CD4-positive, alpha-beta T cell treated with Interleukin-6 for 4 hours (primary cell): ENCODE measurements at places on chromosomes 7 and 10.

GRCh38 chr7:44858161-44858560 is 10.3 kb upstream of the H2AZ2 start:
- DNase-seq = no peak

DNA sequence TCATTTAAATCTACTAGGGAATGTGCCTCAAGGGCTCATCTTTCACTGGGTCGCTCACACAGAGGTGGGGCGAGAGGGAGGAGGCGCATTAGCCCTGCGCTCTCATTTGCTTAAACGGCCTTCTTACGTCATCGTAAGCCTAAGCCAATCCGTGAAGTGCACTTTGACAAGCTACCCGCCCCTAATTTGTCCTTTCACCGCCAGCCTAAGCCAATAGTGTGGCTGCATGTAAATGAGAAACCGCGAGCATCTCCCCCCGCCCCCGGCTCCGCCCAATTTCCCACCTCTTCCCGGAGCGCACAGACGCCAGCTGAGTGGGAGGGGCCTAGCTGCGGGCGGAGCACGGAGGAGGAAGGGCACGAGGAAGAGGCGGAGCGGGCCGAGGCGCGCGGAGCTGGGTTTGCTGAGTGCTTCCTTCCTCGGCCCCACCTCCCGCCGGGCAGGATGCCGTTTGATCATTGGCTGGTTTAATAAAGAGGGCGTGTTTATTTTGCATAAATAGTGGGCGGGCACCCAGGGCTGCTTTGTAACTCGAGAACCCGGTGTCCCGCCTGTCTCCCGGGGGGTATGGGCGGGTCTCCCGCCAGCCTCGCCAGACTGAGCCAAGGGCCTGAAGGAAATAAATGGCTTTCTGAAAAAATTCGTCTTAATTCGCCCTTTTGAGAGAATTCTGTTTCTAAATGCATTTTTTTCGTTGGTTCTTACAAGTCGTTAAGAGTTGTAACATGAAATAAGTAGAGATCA is 289.6 kb upstream of the NFE2L3 start:
- peak; percentile 74 for DNase-seq

DNA sequence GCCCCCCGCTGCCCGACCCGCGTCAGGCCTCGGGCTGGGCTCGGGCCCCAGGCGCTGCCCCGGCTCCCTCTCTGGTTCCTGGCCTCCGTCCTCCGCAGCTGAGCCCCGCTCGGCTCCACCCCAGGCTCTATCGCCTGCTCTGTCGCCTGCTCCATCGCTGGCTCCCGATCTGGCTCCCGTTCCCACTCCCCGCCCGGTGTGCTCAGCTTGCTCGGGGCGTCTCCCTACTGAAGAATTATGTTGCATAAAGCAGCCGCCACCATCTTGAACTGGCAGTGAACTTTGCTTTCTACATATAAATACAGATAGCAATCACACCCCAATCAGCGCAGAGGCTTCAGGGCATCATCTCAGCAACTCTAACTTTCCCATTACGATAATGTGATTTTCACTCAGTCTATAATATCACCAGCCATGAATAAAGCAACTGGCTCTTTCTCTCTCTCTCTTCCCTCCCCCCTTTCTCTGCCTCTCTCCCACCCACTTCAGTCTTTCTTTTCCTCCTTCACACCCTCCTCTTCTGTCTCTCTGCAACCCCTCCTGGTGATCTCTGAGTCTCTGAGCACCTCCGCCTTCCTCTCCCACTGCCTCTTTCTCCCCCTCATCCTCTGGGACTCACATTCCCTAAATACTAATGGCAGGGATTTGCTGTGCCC is 43.3 kb upstream of the BTRC start:
- DNase-seq = no peak

DNA sequence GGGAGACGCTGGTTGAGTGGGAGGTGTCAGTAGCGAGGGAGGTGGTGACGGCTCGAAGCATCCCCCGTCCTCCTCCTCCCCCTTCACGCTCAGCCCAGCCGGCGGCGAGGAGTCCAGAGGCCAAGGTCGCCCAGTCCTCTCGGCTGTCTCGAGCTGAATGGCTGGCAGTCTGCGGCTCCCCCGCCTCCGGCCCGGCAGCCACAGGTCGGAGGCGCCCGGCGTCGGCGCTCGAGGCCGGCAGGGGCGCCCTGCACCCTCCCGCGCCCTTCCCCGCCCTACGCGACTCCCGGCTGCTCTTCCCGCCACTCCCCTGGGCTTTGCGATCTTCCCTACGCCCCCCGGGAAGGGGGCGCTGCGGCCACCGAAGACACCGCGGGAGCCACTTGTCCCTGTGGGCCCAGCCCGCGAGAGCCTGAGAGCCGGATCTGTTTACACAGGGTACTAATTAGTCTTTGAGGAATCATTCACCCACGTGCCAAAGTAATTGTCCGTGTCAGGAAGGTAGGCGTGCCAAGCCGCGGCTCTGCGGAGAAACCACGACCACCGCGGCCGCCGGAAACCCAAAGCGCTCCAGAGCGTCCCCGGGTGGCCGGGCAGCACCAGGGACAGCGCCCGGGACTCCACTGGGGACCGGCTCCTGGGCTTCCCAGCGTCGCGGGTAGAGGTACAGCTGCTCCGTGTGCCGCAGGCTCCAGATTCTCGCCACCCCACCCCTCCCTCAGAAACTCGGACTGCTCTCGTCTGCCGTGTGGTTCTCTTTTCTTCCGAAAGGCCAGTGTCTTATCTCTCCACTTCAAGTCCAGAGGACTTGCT is at the start of gene NXPH1:
NXPH1 (plus strand) TSS at position 133 of the 813 bp plus-strand sequence.
- DNase-seq = no peak

DNA sequence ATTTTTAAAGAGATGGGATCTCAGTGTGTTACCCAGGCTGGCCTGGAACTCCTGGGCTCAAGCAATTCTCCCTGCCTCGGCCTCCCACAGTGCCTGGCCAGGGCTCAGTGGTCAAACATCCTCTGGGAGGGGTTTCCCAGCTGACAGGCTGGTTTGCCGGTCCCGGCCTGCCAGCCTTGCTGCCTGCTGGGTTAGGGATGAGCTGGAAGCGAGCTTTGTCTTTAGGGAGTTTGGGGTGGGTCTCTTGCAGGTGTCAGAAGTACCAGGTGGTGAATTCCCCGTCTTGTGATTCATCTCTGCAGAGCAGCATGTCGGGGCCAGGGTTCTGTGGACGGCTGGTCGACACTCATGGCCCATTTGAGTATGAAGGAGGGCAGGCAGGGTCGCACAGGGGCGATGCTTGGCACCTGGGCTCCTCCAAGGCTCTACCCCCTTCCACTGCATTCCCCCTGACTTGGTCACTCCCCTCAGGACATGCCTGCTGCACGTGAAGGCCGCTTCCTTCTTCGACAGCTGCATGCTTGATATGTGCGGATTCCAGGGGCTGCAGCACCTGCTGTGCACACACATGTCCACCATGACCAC is 30.3 kb downstream of the ZAN start:
- no peak for DNase-seq

- no peak for DNase-seq
Measured at GRCh38 chr10:83897626-83898025, 241.7 kb upstream of the GHITM start.

DNA sequence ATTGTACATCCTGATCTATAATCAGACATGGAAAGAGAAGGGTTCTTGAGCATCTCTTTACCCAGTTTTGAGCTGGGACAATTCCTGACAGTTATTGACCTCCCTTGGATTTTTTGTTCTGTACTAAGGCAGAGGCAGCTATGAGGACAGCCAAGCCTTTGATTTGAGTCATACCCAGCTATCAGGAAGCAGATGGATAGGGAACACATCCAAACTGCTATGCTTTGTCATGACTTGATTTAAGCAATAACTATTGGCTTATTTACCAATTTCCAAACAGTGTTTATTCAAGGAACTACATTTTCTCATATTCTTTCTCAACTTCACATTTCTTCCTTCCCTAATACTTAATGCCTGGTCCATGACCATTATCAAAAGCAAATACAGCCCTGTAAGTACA is 396.4 kb upstream of the STEAP1 start:
- DNase-seq = no peak

DNA sequence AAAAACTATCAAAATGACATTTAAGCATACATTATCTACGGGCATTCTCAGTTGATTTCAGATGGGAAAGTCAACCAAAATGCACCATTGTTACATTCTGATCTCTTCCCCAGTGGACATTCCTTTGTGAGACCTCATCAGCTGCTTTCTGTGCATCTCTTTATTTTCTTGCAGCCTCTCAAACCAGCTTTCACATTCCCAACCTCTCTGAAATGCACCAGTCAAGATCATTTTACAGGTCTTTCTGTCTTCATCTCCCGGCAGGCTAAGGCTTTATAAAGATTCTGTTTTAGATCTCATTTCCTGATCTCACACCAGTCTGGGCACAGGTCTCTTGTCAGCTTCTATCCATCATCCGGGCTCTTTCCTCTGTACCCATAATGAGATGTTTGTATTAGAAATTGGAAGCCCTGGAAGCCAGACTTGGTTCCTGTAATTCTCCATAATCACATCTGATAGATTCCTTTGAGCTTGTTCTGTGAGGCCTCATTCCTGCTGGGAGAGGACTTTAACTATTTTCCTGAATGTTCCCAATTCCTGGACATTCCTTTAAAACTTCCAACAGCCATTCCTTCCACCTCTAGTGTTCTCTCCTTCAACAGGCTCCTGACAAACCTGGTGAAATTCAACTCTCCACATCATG is 44.3 kb upstream of the ARL4A start:
- DNase-seq = no peak

GRCh38 chr10:17023386-17024298 is 106.0 kb downstream of the CUBN start:
- peak; percentile 81 for DNase-seq

GRCh38 chr7:100963874-100964273 is 5.5 kb upstream of the MUC12 start:
- no peak for DNase-seq

DNA sequence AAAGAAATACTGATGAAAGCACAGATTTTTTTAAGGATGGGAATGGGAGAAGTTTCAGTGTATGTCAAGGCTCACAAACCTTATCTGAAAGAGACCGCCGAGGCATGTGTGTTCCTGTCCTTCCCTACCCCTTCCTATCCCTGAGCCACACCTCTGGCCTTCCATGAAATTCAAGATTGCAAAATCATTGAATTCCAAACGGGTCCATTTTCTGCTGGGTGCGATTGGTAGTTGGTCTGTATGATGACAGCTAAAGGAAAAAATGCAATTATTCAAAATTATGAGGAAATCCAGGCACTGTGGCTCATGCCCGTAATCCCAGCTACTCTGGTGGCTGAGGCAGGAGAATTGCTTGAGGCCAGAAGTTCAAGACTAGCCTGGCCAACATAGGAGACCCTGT is 170.1 kb downstream of the ARHGAP12 start:
- no peak for DNase-seq

DNA sequence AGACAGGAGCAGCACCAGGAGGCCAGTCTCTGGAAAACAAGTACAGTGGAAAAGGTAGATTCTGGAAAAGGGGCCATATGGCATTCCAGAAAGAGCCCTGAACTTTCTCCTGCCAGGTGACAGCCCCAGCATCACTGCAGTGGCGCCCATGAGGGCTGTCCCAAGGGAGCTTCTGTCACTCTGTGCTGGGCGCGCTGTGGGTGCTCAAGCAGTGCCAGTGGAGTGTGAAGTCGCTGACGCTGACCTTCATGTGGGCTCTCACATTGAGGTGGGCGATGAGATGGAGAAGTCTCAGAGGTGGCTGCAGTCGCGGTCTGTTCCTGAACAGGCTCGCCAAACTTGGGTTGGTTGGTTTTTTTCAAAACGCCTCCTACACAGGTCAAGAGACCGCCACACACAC is 38.2 kb downstream of the FKBP6 start:
- no peak for DNase-seq

DNA sequence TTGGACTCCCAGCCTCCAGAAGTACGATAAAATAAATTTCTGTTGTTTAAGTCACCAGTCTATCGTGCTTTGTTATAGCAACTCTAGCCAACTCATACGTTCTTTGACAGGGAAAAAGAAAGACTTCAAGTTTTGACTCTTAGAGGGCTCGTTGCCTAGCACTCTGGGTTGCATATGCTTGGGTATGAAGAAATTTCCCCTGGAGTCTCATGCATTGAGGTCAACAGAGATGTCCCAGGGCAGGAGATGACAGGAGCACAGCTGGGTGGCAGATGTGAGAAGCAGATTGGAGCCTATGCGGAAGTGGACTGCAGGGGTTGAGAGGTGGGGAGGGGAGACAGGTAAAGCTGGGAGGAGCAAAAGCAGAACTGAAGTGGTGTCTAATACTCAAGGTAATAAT is 63.3 kb upstream of the JAZF1 start:
- no peak for DNase-seq

DNA sequence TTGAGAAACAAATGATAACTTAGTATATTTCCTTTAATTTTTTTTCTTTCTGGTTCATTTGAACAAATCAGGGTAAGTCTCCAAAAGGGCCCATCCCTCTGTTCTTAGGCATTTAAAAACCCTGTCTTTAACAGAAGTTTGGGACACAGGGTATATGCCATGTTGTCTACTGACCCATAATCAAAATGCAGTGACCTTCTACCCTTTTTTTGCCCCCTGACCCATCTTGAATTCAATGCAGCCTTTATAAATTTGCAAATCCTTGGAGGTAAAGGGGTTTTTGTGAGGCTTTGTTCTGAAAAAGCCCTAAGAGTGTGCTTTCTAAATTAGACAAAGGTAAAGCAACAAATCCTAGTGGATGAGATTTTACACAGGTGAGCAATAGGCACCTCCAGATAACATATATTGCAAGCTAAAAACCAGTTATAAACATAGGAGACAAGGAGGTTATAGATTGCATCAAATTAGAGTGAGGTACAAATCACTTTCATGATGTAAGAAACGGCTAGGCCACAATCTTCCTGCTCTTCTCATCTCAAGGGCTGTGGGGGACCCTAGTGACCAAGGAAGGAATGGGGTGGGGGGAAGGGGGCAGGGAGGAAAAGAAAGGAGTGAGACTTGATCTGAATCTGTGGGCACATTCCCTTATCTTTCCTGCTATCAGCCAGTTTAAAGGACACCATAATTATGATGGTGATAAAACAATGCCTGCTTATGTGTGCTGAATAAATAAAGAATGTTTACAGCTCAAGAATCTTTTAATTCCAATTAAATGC is 2.7 kb downstream of the SKIDA1 start:
- no peak for DNase-seq

GRCh38 chr7:125127304-125127703 is 197.7 kb upstream of the POT1 start:
- DNase-seq = no peak

DNA sequence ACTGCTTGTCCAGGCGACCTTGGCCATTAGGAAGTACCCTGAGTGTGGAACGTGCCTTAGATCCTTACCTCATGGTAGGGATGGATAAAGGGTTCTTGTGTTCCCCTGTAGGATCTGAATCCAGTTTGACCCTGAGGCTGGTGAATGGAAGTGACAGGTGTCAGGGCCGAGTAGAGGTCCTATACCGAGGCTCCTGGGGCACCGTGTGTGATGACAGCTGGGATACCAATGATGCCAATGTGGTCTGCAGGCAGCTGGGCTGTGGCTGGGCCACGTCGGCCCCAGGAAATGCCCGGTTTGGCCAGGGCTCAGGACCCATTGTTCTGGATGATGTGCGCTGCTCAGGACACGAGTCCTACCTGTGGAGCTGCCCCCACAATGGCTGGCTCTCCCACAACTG is 31.6 kb downstream of the DMBT1 start:
- DNase-seq = no peak

DNA sequence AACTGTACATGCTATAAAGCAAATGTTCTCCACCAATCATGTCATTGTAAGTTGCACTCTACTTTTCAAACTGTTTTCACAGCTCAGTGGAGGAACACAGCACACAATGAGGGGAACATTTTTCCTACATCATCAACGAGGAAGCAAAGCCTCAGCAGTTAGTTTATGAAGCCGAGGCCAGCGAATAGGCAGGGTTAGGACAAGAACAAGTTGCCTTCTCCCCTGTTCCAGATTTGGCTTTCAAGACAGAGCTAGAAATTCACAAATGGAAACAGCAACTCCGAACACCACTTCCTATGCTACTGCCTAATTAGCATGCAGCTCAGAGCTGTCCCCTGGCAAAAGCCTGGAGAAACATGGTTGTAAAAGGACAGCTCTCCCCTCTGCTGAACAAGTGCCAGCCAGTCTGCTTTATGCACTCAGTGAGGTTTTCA is 19.8 kb downstream of the ITGB8 start:
- no peak for DNase-seq
